A172 (cell line): ENCODE measurements at places on chromosomes 1 and 21.

- DNase-seq, result no peak
Measured at GRCh38 chr1:173024543-173024942, 26.2 kb downstream of the TNFSF18 start.

- no peak for DNase-seq
Measured at GRCh38 chr1:183477986-183478781, 5.9 kb downstream of the SMG7 start.

GRCh38 chr1:9848022-9848421 is 24.3 kb upstream of the CLSTN1 start:
- no peak for DNase-seq

DNA sequence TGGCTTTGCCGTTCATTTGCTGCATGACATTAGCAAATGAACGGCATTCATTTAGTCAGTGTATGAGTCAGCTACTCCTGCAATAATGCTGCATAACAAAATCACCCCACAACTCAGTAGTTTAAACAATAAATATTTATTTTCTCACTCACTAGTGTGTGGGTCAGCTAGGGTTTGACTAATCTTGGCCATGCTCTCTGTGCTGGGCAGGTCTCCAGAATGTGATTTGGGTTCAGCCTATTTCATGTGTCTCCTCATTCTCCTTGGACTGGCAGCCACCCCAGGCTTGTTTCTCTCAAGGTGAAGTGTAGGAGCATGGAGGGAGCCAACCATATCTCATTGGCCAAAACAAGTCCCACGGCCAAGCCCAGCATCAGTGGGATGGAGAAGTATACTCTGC is 104.3 kb downstream of the LACTBL1 start:
- DNase-seq, result no peak

- no peak for DNase-seq
Measured at GRCh38 chr21:37076087-37076850, 3.2 kb downstream of the TTC3 start.

GRCh38 chr1:210362526-210362925 is 33.8 kb downstream of the HHAT start:
- DNase-seq, result no peak

DNA sequence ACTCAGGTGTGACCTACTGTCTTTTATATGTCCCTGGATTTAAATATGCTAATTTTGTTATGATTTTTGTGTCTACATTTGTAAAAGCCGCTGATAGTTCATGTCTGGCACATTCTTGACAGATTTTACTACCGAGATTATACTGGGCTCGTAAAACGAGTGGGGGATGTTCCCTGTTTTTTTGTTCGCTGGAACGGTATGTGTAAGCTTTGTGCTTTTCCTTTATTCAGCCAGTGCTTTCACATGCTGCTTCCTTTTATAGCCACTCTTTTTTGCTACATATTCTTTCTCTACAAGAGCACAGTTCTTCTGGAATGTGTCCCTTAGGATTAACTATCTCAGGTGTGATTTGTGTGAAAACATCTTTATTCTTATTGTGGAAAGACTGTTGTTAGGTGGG is 46.6 kb downstream of the ADARB1 start:
- no peak for DNase-seq

DNA sequence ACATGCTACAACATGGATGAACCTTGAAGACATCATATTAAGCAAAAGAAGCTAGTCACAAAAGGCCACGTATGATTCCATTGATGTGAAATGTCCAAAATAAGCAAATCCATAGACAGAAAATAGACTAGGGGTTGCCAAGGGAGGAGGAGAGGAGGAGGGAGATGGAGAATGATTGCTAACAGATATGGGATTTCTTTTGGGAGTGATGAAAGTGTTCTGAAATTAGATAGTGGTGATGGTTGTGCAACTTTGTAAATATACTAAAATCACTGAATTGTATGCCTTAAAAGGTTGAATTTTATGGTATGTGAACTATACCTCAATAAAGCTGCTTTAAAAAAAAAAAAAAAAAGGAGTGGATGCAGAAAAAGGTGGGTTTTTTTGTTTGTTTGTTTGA is 7.6 kb downstream of the CLSTN1 start:
- DNase-seq, result no peak

DNA sequence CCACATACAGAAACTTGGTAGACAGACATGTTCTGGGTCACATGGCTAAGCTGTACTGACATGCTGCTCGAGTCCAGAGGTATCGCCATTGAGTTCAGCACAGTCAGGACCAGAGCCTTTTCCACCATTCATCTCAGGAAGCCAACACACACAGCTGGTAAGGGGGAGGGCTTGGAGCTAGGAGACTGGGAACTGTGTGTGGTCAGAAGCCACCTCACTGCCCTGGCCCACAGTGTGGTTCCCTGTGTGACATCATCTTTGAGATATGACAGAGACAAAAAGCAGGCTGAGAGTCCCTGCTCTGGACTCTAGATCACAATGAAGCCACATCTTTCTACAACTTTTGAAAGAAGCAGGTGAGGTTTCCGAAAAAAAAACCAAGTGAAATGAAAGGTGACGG is 107.2 kb downstream of the SIM2 start:
- DNase-seq, result peak; percentile 23

- DNase-seq, result no peak
Measured at GRCh38 chr1:180190091-180190490, 35.4 kb downstream of the QSOX1 start.

GRCh38 chr1:74412244-74412643 is 100.2 kb downstream of the LRRC53 start:
- no peak for DNase-seq

DNA sequence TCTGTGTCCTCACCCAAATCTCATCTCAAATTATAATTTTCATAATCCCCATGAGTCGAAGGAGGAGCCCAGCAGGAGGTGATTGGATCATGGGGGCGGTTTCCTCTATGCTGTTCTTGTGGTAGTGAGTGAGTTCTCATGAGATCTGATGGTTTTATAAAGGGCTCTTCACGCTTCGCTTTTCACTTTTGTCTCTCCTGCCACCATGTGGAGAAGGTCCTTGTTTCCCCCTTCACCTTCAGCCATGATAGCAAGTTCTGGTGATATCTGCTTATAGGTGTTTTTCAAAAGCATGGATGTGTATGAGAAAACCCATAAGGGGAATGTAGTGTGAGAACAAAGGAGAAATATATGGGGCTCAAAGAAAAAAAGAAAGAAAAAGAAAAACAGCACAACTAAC is 405.9 kb upstream of the RGS18 start:
- DNase-seq, result no peak

- no peak for DNase-seq
Measured at GRCh38 chr1:39418236-39418635, 73.2 kb upstream of the BMP8A start.

GRCh38 chr1:223203034-223203408 is 60.0 kb upstream of the TLR5 start:
- no peak for DNase-seq

DNA sequence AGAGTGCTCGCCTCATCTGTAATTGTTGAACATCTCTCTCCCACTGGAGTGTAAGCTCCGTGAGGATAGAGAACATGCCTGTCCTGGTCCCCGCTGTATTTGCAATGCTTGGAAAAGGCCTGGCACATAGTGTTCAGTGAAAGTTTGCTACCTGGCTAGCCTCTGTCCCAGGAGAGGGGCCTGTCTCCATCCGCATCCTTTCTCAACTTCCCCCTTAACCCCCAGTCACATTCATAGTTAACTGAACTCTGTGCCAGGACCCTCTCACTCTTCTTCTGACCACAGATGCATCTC is 15.2 kb downstream of the SPOCD1 start:
- DNase-seq, result no peak

DNA sequence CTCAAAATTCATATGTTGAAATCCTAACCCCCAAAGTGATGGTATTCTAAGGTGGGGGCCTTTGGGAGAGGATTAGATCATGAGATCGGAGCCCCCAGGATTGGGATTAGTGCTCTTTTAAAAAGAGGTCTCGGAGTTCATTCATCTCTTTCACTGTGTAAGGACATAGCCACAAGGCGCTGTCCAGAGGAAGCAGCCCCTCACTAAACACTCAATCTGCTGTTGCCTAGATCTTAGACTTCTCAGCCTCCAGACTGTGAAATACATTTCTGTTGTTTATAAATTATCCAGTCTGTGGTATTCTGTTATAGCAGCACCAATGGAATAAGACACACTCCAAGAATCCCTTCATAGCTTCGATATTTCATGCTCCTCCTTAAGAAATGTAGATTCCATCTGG is 12.4 kb upstream of the TIAM1 start:
- no peak for DNase-seq

- no peak for DNase-seq
Measured at GRCh38 chr1:184499616-184500015, 112.8 kb downstream of the C1orf21 start.

GRCh38 chr1:71154429-71154828 is 73.6 kb upstream of the ZRANB2 start:
- no peak for DNase-seq

DNA sequence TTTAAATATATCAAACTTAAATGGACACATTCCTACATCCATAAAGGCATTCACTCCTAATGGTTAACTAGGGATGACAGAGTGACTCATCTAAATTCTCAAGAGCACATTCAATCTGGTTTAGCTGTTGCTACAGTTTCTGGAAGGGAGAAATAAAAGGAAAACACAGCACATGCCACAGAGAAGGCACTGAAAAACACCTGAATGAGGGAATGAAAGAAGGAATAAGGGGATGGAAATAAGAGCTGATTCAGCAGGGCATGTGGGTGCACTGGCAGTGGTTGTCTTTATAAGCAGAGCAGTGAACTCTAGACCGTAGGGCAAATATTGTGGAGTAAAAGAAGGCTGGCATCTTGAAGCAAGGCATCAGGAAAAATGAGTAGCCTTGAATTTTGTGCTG is 79.3 kb downstream of the LHX4 start:
- DNase-seq, result peak; percentile 58

- no peak for DNase-seq
Measured at GRCh38 chr1:225846331-225847310, 35.6 kb downstream of the TMEM63A start.

GRCh38 chr1:220528679-220529501 is 954 bp downstream of the MARK1 start:
- no peak for DNase-seq

DNA sequence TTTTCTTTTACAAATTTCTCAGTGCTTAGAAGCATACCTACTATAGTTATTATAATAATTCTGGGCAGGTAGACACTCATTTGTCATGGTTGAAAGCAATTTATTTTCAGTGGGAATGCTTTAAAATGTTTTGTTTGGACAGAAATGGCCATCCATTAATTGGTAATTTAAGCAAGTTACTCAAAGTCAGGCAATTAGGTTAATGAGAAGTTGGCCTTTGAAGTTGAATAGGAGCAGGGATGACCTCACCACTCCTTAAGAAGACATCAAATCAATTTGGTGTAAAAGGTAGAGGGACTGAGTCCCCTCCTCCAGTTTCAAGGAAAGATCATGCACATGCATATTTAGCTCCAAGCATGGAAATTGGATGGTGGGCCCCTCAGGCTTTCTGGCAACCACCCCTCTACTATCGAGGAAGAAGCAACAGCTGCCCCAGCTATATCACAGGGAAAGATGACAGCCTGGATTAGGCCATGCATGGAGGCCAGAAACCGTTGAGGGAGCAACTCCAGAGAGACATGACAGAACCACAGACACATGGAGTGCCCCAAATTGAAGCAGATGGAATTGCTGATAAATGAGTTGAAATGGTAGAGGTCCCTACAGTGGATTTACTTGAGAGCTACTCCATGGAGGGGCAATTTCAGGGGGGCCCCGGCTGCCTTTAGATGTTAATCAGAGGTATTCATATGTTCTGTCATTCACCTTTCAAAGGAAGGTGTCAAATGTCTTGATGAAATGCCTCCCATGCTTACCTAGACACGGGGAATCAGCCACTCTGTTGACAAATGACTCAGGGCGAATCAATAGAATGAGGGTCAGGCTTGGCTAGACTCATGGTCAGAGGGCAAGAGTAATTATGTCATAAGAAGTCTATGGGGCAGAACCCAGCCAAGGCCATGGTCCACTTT is 26.7 kb downstream of the HLX start:
- DNase-seq, result no peak

- peak; percentile 28 for DNase-seq
Measured at GRCh38 chr1:90973897-90974798, 47.7 kb downstream of the ZNF644 start.

DNA sequence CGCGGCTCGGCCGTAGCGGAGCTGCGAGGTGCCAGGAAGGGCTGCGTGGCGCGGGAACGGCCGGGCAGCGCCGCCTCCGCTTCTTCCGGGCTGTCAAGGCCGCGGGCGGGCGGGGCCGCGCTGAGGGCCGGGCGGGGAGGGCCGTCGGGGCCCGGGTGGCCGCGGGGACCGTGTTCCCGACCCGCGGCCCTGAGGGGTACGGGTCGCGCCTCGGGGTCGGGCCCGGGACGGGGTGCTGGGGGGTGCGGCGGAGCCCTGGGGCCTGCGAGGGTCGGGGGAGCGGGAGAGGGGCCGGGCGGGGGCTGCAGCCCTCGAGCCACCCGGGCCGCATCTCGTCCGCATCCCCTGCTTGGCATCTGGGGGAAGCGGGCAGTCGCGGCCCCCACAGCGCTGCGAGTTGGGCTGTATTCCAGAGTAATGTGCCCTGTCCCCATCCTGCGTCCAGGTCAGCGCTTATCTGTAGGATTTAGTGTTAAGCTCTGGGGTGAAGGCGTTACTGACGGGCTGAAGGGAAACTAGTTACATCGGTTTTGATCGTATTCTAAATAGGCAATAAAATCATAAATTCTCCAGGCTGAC is 379 bp downstream of the RER1 start:
- DNase-seq, result no peak

GRCh38 chr1:32047701-32048100 is 25.0 kb upstream of the TMEM39B start:
- DNase-seq, result no peak

DNA sequence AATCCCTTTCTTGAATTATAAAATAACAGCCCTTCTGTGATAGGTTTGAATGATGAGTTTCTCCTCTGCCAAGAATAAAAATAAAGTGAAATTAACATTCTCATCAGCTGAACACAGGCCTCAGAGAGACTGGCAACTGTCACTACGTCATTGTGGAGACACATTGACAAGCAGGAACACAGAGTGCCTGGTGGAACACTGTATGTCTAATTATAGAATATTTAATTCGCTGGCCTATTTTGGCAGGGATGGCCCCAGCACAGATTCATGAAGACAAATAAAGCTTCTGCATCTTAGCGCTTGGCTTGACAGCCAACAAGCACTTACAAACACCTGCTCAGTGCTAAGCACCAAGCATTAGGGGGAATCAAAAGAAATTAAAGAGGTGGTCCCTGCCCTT is 52.0 kb upstream of the SMYD2 start:
- DNase-seq, result no peak

DNA sequence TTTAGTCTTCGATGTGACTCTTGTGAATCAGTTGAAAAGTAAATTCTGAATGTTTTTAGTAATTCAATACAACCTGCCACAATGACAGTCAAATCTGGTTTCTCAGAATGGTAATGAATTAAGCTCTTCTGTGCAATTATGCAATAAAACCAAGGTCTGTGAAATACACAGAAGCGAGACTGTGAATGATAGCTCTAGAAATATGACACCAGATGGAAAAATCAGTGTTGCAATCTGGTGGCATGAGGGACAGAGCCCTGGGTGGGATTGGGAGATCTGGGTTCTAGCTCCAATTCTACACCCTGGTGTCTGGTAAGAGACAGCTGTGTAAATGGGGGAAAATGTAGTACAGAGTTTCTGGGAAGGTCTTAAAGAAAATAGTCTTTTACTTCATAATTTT is 586.4 kb upstream of the ZRANB2 start:
- no peak for DNase-seq

- DNase-seq, result no peak
Measured at GRCh38 chr1:35567947-35568558, 5.1 kb upstream of the TFAP2E start.
